Caco-2 (cell line): ENCODE measurements at places on chromosomes 4 and X. TPM values are rescaled to one million over a fixed set of nuclear protein-coding genes. Genes with fewer than 3 reads are reported as not detected.

Gene TMPRSS11B
- not detected in 2 replicates for total RNA-seq

DNA sequence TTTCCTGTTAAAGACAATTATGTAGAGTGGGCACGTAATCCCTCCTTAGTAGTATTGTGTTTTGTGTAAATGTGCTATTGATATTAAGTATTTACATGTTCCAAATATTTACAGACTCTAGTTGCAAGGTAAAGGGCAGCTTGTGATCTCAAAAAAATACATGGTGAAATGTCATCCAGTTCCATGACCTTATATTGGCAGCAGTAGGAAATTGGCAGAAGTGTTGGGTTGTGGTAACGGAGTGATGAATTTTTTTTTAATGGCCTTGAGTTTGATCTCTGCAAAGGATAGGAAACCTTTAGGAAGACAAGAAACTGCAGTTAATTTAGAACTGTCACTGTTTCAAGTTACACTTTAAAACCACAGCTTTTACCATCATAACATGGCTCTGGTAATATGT, 74.3 kb downstream of the NPNT start:
- no peak overlapping the region for H3K27ac ChIP-seq
- H3K4me1 ChIP-seq = peaks cover 15% of the 10 kb centered on the region
- H3K36me3 ChIP-seq = no peaks in the 10 kb centered on the region
- no peak for DNase-seq

DNA sequence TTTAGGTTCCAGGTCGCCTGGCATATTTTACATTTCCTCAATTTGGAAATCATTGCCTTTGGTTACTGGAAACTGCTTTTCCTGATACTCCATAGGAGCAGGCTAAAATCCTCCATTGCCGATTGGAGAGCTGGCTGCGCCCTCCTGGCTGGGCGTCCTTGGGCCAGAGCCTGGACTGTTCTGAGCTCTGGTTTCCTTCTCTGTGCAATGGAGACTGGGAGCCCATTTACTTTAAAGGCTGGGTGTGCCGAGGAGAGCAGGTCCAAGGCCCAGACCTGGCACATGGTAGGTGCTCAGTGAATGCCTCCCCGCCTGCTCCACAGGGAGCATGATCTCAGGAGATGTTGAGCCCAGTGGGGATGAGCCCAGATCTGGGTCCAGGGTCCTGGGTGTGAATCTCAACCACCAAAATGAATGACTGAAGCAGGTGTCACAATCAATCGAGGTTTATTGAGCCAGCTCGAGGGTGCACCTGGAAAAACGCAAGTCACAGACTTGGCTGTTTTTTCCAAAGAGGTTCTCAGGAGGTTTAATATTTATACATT, 50.0 kb downstream of the EVC start:
- no peaks in the 10 kb centered on the region for H3K36me3 ChIP-seq
- no peaks in the 10 kb centered on the region for H3K4me1 ChIP-seq
- no peak overlapping the region for H3K4me3 ChIP-seq

Gene RHOXF1
- not detected in 2 replicates for total RNA-seq

Gene TMSB15B
- 17.7 and 20.4 TPM in 2 replicates for total RNA-seq

GRCh38 chr4:3303565-3303824, 10.7 kb downstream of the RGS12 start:
- DNase-seq = no peak
- no peak overlapping the region for H3K27ac ChIP-seq
- no peaks in the 10 kb centered on the region for H3K4me1 ChIP-seq
- no peak overlapping the region for H3K4me3 ChIP-seq
- H3K36me3 ChIP-seq = no peaks in the 10 kb centered on the region

- no peaks in the 10 kb centered on the region for H3K36me3 ChIP-seq
- no peaks in the 10 kb centered on the region for H3K27me3 ChIP-seq
- H3K27ac ChIP-seq = peak overlapping the region; percentile 50
- peak; percentile 33 for DNase-seq
These were observed 102.0 kb downstream of the RTL5 start for GRCh38 chrX:72029483-72030411.

GRCh38 chr4:8593264-8594096, 915 bp downstream of the CPZ start:
- no peaks in the 10 kb centered on the region; the same call in 1 of the 2 replicates for H3K27me3 ChIP-seq
- H3K36me3 ChIP-seq = no peaks in the 10 kb centered on the region
- peaks cover 17% of the 10 kb centered on the region for H3K4me1 ChIP-seq
- peak overlapping the region; percentile 34 for H3K4me3 ChIP-seq
- no peak for DNase-seq

Gene VSIG4
- total RNA-seq = not detected in 2 replicates

GRCh38 chrX:153379971-153380581, 21.1 kb downstream of the PNMA6E start:
- no peak for DNase-seq
- H3K4me3 ChIP-seq = no peak overlapping the region
- no peaks in the 10 kb centered on the region for H3K36me3 ChIP-seq
- H3K27me3 ChIP-seq = no peaks in the 10 kb centered on the region
- no peak overlapping the region for H3K27ac ChIP-seq
- H3K4me1 ChIP-seq = no peaks in the 10 kb centered on the region

Gene MAGEA9B
- total RNA-seq = not detected in 2 replicates

Gene P2RY8
- total RNA-seq = not detected in 2 replicates

GRCh38 chrX:135974279-135974856, 580 bp upstream of the MMGT1 start:
- H3K4me1 ChIP-seq = no peaks in the 10 kb centered on the region
- no peaks in the 10 kb centered on the region for H3K27me3 ChIP-seq
- no peak overlapping the region for H3K27ac ChIP-seq

GRCh38 chr4:143285696-143286437, 50.8 kb upstream of the GAB1 start:
- no peak for DNase-seq
- no peaks in the 10 kb centered on the region for H3K36me3 ChIP-seq
- H3K4me1 ChIP-seq = no peaks in the 10 kb centered on the region
- no peaks in the 10 kb centered on the region for H3K27me3 ChIP-seq
- H3K4me3 ChIP-seq = no peak overlapping the region

GRCh38 chrX:12234534-12235329, 96.5 kb downstream of the FRMPD4 start:
- H3K27me3 ChIP-seq = no peaks in the 10 kb centered on the region
- no peak overlapping the region for H3K27ac ChIP-seq
- no peak overlapping the region for H3K4me3 ChIP-seq
- DNase-seq = no peak
- no peaks in the 10 kb centered on the region for H3K36me3 ChIP-seq

Gene USP17L17
- not detected in 2 replicates for total RNA-seq

- H3K4me3 ChIP-seq = no peak overlapping the region
- H3K36me3 ChIP-seq = no peaks in the 10 kb centered on the region
- peak; percentile 25 for DNase-seq
- peaks cover 11% of the 10 kb centered on the region for H3K4me1 ChIP-seq
- peak overlapping the region; percentile 56 for H3K27ac ChIP-seq
These were observed 88.6 kb upstream of the TRIM2 start for GRCh38 chr4:153115322-153116290.

Gene WNK3
- not detected in 2 replicates for total RNA-seq

GRCh38 chrX:113514906-113515305, 674.3 kb upstream of the AMOT start:
- no peak overlapping the region for H3K4me3 ChIP-seq
- no peak for DNase-seq
- H3K27me3 ChIP-seq = no peaks in the 10 kb centered on the region
- no peaks in the 10 kb centered on the region for H3K36me3 ChIP-seq
- H3K4me1 ChIP-seq = no peaks in the 10 kb centered on the region

Gene PRR32
- total RNA-seq = not detected in 2 replicates

- DNase-seq = no peak
- no peaks in the 10 kb centered on the region for H3K4me1 ChIP-seq
- no peak overlapping the region for H3K4me3 ChIP-seq
- H3K36me3 ChIP-seq = no peaks in the 10 kb centered on the region
- no peaks in the 10 kb centered on the region for H3K27me3 ChIP-seq
These were observed 70.1 kb downstream of the CENPC start for GRCh38 chr4:67475155-67475554.

Gene SRPK3
- total RNA-seq = not detected in 2 replicates

DNA sequence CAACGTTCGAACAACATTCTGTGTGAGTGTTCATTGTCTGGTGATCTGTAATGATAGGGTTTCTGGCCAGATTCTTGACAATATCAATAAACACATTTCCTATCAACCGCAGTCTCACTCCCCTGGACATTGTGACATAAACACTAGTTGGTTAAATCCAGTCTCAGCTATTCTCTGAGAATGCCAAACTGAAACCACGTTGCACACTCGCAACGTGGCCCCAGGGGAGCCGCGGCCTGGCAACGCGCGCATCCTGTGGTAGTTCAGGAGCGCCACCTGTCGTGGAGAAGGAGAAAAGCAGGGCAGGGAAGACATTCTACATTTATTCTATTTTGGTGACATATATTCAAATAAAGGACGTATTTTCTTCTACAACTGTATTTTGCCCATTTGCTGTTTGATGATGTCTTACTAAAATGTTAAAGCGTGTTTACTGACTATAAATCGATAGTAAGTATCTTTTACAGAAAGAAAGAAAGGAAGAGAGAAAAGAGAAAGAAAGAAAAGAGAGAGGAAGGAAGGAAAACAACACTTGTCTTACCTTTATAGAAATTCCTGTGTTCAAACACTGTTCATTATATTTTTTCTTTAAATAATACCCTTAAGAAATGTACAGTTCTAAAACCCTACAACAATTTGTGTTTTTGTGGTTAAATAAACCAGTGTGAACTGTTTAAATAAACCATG, 738.3 kb upstream of the FRG1 start:
- no peak for DNase-seq
- H3K4me1 ChIP-seq = no peaks in the 10 kb centered on the region
- H3K36me3 ChIP-seq = no peaks in the 10 kb centered on the region

GRCh38 chr4:100240008-100240407, 49.7 kb upstream of the DDIT4L start:
- no peak for DNase-seq
- no peaks in the 10 kb centered on the region for H3K27me3 ChIP-seq
- H3K4me1 ChIP-seq = no peaks in the 10 kb centered on the region
- no peak overlapping the region for H3K4me3 ChIP-seq
- no peaks in the 10 kb centered on the region for H3K36me3 ChIP-seq
- no peak overlapping the region for H3K27ac ChIP-seq

- no peak overlapping the region for H3K4me3 ChIP-seq
- no peaks in the 10 kb centered on the region for H3K36me3 ChIP-seq
- DNase-seq = no peak
- no peaks in the 10 kb centered on the region for H3K4me1 ChIP-seq
- H3K27me3 ChIP-seq = no peaks in the 10 kb centered on the region
These were observed 95.7 kb upstream of the AFAP1 start for GRCh38 chr4:8035371-8035780.

DNA sequence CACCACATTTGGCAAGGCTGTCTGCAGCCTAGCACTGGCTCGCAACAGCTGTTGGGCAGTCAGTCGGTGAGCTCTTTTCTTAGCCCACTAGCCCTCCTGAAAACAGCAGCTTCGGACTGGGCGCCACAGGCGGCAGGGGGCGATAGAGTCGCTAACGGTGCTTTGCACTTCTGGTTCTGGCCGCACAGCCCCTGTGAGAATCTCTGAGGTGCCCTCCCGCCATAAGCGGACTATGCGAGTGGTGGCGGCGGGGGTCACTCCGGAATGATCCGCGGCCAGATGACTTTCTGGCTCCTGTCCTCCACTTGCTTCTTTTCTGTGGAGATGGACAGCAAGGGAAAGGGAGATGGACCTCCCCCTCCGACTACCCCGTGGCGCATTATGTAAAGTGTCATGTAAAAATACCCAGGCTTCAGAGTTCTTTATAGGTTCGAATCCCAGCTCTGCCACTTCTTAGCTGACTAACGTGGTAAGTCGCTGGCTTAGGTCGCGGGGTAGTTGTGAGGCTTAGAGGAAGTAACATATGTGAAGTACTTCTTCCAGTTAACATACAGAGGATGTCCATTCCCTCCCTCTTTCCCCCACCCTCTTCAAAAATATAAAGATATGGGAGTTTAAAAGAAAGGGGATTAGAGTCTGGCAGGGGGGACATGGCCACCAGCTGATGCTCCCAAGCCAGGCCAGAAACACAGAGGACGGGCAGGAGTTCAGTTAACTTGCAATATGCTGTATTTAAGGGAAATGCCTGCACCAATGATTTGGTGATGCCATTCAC, 11.0 kb downstream of the ARHGAP36 start:
- peak; percentile 4 for DNase-seq
- H3K27me3 ChIP-seq = no peaks in the 10 kb centered on the region
- no peaks in the 10 kb centered on the region for H3K4me1 ChIP-seq

DNA sequence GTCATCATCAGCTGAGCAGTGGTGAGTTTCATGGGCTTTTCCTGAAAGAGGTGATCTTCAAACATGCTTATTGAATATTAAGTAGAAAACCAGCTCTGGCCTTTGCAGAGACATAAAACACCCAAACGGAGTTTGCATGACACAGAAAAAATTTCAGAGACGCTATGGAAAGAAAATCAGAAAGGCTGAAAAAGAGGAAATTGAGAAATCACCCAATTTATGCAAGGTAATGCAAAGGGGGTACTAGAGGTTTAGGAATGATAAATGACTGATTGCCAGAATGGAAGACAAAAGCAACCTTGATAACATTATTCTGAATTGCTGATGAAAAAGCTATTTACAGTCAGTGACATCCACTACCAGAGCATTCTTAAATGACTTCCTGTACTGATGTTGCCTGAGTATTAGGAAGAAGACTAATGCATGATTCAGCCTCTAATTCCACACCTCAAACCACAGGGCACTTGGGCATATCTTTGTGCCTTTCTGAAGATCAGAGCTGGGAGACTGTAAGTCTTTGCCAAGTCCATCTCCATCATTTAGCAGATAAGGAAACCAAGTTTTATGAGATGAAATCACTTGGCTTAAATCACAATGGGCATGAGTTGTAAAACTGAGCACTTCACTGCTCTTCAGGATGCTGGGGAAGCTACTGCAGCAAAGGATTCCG, 565.7 kb downstream of the PPARGC1A start:
- no peaks in the 10 kb centered on the region for H3K27me3 ChIP-seq
- DNase-seq = no peak
- no peak overlapping the region for H3K27ac ChIP-seq

GRCh38 chr4:1691737-1692373, 7.7 kb upstream of the FAM53A start:
- no peaks in the 10 kb centered on the region for H3K27me3 ChIP-seq
- no peak overlapping the region for H3K4me3 ChIP-seq
- H3K4me1 ChIP-seq = no peaks in the 10 kb centered on the region
- H3K27ac ChIP-seq = no peak overlapping the region
- no peak for DNase-seq

Gene NUDT10
- total RNA-seq = not detected in 2 replicates

Gene FAM9B
- not detected in 2 replicates for total RNA-seq

DNA sequence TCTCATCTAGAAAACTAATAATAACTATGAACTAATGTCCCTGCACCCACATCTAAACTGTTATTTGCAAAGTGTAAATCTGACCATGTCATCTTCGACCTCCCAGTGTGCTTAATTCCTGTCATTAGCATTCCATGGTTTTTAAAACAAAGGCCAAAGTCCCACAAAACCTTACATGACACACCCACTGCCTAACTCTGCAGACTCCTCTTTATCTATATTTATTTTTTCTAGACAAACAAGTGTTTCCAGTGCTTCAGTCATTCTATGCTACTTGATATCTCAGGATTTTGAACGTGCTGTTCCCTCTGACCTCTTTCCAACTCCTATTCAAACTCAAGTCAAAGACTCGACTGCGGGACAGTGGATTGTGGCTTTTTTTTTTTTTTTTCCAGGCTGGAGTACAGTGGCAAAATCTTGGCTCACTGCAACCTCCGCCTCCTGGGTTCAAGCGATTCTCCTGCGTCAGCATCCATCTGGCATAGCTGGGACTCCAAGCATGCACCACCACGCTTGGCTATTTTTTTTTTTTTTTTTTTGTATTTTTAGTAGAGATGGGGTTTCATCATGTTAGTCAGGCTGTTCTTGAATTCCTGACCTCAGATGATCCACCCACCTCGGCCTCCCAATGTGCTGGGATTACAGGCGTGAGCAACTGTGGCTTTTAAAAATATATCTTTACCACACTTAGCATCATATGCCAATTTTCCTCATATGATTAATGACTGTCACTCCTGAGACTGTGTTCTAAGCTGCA, 1511.0 kb downstream of the ARAP2 start:
- no peaks in the 10 kb centered on the region for H3K27me3 ChIP-seq
- H3K36me3 ChIP-seq = no peaks in the 10 kb centered on the region
- peaks cover 30% of the 10 kb centered on the region for H3K4me1 ChIP-seq
- peak overlapping the region; percentile 75 for H3K27ac ChIP-seq
